Inflammatory macrophage (primary cell): ENCODE measurements at places on chromosomes 16 and 17.

DNA sequence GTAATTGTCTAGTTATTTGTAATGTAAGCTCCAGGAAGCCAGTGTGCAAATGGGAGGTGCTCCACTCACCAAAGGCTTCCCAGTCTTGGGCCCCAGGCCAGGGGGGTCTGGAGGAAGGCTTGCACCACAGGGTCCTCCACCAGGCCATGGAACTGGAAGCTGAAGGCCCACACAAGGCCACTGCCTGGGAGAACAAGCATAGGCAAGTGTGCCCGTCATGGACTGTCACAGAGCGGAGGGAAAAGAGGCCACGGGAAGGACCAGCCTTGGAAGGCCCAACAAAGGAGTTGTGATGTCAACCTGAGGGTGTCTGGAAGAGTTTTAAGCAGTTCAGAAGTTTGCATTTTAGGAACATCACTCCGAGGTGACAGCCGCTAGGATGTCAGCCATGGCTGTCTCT is 3.0 kb upstream of the SRRM2 start:
- no peak for DNase-seq

GRCh38 chr16:60077861-60078260 is 1343.7 kb upstream of the GOT2 start:
- peak; percentile 54 for DNase-seq

- no peak for DNase-seq
These were observed 172.5 kb downstream of the HS3ST3A1 start for GRCh38 chr17:13429201-13429600.

GRCh38 chr17:50928646-50929045 is 62.5 kb upstream of the TOB1 start:
- peak; percentile 64 for DNase-seq

DNA sequence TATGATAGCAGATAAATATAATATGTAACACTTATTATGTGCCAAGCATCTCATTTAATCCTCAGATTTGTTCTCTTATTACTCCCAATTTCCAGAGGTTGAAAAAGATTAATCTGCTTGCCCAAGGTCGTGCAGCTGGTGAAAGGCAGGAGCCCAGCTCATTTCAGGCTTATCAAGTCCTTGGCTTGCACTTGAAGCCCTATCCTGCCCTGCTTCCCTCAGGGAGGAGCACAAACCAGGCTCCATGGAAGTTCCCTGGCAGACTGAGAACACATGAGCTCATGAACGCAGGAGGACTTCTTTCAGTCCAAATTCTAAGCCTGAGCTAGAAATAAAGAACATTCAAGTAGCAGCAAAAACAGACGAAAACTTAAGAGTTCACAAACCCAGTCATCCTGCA is 74.8 kb downstream of the USP31 start:
- no peak for DNase-seq

- no peak for DNase-seq
These were observed 19.6 kb upstream of the SLC5A11 start for GRCh38 chr16:24826096-24826690.

- DNase-seq, result no peak
These were observed 31.0 kb upstream of the CNEP1R1 start for GRCh38 chr16:49994006-49994405.

GRCh38 chr16:706189-707061 is 824 bp upstream of the FBXL16 start:
- no peak for DNase-seq

GRCh38 chr17:67401598-67402504 is 24.8 kb downstream of the PITPNC1 start:
- peak; percentile 97 for DNase-seq

- DNase-seq, result no peak
These were observed 58.9 kb upstream of the CIBAR2 start for GRCh38 chr16:85171004-85171758.
